GM18507 (cell line): ENCODE measurements at places on chromosomes 5 and 9.
A peak's percentile ranks its signal among the peaks of the same experiment; 100 is the strongest.

DNA sequence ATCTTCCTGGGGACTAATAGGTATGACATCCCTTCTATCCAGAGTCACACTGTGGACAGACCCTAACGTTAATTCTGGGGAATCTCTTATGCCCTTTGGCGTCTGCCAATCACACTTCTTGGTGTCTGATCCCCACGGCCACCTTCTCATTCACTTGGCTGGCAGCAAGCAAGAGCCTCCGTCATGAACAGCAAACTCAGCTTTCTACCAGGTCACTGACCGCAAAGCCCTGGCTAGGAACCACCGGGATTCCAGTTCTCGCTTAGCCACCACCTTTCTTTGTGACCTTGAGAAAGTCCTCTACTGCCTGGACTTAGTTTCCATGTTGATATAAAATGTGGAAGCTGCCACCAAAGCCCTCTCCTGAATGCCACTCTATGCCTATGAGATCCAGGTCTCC, 67.7 kb upstream of the FCN1 start:
- DNase-seq = no peak

DNA sequence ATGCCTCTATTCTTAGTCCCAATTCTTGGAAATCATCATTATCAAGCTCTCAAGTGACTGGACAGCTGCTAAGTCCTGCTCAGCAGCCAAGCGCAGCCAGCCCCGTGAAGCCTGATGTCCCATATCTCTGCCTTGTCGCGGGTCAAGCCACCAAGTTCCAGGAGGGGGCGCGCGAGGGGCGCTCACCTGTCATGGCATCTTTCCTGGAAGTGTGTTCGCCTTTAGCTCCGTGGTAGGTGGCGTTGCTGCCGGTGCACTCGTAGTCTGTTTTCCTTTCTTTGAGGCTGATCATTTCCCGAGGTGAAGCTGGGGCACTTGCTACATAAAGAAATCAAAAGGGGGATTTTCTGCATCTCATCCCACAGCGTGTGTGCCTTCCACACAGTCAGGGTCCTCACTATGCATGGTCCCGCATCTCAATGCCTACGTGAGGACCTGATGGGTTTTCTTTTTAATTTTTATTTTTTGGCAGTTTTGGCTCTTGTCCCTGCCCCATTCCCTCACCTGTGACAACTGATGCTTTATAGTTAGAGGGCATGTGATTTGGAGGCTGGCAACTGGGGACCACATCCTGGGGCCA, 227.0 kb upstream of the DAP start:
- peak; percentile 32 for DNase-seq

DNA sequence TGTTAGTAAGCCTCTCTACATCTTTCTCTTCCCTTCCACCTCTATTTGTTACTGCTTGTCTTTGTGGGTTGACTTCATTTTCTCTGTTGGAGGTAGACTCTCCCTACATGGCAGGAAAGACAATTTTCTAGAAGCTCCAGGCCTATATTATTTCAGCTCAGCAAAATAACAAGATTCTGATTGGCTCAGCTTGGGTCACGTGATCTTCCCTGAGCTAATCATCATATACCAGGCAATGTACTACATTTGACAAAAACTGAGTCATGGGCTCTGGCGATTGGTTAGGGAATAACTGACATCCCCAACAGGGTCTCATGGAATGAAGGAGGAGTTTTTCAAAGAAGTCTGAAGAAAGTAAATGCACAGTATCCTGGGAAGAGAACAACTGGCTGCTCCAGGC, 65.6 kb upstream of the NR3C1 start:
- DNase-seq = no peak

GRCh38 chr5:164972973-164973372, 1467.6 kb downstream of the MAT2B start:
- no peak for DNase-seq

GRCh38 chr5:123180178-123180577, 91.1 kb downstream of the PRDM6 start:
- DNase-seq = no peak

GRCh38 chr9:132672413-132672690, 2.1 kb downstream of the GTF3C4 start:
- no peak for DNase-seq

DNA sequence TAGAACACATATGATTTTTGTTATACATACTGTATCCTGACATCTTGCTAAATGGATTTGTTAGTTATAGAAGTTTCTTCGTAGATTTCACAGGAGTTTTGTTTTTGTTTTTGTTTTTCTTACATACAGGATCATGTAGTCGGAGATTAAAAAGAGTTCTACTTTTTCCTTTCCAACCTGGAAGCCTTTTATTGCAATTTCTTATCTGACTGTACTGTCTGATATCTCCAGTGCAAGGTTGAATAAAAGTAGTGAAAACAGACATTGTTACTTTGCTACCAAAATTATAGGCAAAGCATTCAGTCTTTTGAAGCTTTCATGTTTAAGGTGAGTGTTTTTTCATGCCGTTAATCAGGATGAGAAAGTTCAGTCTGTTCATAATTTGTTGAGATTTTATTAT, 117.4 kb upstream of the PRSS3 start:
- DNase-seq = no peak

DNA sequence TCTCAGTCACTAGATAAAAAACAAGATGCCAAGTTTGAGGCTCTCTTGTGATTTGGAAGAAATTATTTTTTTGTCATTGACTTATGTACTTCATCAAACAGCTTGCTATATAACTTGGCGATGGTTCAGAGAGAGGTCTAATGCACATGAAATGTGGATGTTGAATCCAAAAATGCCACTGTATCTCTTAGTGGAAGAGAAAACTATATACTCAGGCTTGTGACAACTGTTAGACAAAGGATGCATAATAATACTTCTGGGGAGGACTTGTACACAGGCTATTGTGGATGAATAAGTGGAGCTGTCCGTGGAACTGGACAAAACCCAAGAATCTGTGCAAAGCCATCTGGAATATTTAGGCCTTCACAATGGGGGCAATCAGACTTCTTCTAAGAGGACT, 162.9 kb upstream of the NMUR2 start:
- DNase-seq = no peak
